ENCODE measurements at places on chromosomes 7 and 10.
A peak's percentile ranks its signal among the peaks of the same experiment; 100 is the strongest.

DNA sequence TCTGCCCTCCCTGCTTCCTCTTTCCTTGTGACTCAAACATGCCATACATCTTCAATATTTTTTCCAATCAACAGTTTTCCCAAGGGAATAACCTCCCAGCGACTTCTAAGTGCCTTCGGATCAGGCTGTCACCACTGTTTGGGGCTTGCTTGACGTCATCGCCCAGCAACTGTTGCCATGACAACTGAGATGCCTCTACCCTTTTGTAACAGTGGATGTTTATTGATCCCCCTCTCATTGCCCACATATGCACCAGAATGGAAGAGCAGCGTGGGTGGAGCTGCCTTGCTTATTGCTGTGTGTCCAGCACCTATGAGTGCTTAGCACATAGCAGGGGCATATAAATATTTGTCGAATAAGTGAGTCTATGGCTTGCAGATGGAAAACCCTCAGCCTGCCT is 14.4 kb downstream of the FFAR4 start:
- DNase-seq: peak; percentile 55

DNA sequence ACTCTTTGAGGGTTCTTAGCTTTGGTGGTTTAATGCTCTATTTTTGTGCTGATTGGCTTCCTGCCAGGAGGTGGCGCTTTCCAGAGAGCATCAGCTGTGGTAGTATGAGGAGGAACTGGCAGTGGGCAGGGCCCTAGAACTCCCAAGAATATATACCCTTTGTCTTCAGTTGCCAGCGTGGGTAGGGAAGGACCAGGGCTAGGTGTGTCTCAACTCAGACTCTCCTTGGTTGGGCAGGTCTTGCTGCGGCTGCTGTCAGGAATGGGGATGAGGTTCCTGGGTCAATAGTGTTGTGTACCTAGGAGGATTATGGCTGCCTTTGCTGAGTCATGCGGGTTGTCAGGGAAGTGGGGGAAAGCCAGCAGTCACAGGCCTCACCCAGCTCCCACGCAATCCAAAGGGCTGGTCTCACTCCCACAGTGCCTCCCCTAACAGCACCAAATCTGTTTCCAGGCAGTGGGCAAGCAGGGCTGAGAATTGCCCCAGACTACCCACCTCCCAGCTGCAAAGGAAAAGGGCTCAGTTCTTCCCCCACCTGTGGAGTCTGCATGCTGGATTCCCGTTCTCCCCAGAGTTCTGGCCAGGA is 191.5 kb downstream of the PHTF2 start:
- peak; percentile 35 for DNase-seq

GRCh38 chr7:93409324-93409723 is 165.2 kb downstream of the CALCR start:
- no peak for DNase-seq

DNA sequence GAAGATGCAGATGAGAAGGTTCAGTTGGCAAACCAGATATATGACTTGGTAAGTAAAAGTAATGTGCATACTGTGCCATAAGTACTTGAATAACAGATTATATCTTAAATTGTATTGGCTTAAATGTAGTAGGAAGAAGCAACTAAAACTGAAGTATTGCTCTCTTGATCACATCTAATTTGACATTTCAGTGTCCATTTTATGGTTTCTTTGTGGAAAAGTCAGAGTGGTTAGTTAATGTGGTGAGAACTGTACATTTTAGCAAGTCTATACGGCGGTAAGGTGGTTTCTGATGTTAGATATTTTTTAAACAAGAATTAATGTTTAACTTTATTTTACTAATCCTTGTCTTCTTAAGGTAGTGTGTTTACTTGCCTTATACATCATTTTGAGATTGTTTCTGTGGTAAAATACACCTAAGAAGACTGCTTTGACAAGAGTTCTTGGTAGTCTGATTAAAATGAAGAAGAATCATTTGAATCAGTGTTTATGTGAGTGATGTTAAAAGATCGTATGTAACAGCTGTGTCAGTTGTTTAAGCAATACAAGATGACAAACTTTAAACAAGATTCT is 5.1 kb downstream of the ING3 start:
- DNase-seq: no peak

DNA sequence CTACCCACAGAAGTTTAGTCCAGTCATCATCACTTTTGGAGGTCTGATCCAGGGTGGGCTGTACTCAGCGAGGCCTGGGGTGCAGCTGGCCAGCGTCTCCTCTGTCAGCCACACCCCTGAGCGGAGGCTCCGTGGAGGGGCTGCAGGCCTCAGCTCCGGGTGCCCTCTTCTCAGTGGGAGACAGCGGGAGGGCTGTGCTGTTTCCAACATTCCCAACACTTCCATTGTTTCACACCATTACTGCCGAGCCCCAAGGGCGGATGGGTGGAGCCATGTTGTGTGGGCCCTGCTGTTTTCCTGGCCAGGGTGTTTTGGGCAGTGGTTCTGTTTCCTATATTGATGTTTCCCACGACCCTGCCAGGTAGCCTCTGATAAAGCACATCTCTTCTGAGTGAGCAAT is 95.0 kb downstream of the MKI67 start:
- no peak for DNase-seq

- peak; percentile 32 for DNase-seq
Observed at GRCh38 chr7:153432063-153432462, 620.1 kb upstream of the DPP6 start.

DNA sequence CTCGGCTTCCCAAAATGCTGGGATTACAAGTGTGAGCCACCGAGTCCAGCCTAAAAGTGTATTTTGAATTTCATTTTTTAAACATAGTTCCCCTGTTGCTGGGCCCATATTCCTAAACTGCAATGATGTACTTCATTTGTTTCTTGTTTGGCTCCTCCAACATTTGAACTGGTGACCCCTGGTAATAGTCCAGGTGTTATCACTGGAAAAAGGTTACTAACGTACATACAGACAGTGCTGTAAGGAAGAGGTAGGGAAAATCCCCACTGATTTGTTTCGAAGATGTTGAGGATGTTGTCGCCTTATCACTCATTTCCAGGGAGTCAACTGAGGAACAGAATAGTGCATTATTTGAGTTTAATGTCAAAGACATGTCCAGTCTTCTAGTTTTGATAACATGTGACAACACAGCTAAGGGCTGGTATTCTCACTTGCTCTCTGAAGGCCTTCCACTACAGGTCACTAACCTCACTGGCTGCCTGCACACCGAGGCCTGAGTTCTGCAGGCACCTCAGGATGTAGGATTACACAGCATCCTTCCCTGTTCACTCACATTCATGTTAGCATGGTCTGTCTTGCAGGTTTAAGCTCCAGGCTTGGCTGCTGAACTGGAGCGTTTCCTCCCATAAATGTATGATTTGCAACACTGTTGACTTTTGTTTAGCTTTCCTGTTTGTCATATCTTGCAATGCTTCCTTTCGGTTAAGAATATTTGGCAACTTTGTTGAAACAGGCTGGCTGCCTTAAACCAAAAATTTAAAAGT is 362.8 kb downstream of the INHBA start:
- DNase-seq: no peak

- DNase-seq: no peak
Observed at GRCh38 chr10:2688958-2689357, 378.4 kb upstream of the PFKP start.

DNA sequence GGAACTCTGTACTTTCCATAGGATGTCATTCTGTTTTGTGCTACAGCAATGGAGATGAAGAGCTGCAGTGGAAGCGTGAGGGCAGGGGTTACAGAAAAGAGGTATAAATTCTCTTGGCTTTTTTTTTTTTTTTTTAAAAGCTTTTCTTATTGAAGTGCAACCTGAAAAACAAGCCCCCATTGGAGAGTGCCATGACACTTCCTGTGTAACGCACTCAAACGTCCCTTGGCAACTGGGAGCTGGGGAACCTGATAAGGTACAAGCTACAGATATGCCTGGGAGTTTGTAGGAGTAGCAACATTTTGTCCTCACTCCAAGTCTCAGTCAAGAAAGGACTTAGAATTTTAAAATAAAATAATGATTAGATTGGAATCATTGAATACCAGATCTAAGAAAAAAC is 512.1 kb downstream of the RPS24 start:
- no peak for DNase-seq

GRCh38 chr7:135692055-135692454 is 29.7 kb downstream of the STMP1 start:
- DNase-seq: no peak

DNA sequence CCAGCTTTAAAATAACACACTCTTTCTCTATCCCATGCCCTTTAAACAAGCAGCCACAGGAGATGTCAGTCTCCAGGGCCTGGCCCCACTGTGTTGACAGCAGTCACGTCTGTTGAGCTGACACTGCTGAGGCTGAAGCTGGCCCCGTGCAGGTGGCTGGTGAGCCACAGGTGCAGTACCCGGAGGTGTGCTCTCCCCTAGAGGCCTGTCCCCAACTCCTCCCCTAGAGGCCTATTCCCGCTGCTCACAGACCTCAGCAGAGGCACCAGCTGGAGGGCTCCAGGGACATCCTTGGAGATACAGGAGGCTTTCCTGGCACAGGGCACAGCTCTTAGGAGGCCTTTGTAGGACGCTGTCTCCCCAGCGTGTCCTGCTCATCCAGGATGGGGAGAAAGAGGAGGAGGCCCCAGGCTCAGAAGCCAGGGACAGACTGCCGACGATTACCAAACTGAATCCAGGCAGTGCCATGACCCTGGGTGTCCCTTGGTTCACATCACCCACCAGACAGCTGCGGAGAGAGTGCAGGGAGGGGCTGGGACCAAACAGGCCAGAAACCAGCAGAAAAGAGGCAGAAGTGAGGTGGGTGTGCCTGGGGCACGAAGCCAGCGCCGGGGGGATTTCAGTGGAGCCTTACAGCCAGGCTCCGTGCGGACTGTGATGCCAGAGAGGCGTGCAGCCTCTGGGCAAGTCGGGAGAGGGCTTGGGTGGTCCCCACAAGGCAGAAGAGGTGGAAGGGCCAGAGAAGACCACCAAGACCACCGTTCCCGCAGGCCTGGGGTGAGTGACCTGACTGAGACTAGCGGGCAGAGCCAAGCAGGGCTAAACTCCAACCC is 18.5 kb upstream of the TTYH3 start:
- no peak for DNase-seq

- no peak for DNase-seq
Observed at GRCh38 chr10:121832647-121833046, 95.2 kb downstream of the ATE1 start.

DNA sequence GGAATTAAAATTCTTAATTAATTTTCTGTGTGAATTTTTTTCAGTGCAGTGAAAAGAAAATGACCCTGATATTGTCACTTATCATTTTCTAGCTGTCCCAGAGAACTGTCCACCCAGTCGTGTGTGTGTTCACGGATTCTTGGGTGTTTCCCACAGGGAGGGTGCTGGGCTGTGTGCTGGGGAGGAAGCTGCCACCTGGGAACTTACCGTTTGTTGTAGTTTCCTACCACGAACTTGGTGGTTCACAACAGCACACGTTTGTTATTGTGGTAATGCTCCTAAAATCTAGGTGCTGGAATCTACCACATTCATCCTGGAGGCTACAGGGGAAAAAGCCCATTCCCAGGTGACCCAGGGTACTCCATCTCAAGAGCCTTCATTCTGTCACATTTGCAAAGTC is 276.1 kb downstream of the GLRX3 start:
- DNase-seq: no peak

DNA sequence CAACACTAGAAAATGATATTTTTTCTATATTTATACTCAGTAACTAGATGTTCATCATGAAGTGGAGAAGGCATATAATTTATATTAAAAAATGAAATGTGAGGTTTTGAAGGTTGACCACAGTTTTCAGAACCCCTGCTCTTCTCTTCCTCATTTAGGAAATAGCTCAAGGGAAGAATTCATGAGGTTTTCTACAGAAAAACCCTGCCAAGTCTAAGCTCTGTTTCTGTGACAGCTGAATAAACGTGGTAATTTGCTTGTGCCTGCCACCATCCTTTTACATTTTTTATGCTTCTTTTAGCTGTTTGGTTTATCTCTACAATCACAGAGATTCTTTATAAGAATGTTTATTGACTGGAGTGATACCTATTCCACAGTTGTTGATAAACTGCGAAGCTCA is 630.3 kb upstream of the POT1 start:
- DNase-seq: no peak

DNA sequence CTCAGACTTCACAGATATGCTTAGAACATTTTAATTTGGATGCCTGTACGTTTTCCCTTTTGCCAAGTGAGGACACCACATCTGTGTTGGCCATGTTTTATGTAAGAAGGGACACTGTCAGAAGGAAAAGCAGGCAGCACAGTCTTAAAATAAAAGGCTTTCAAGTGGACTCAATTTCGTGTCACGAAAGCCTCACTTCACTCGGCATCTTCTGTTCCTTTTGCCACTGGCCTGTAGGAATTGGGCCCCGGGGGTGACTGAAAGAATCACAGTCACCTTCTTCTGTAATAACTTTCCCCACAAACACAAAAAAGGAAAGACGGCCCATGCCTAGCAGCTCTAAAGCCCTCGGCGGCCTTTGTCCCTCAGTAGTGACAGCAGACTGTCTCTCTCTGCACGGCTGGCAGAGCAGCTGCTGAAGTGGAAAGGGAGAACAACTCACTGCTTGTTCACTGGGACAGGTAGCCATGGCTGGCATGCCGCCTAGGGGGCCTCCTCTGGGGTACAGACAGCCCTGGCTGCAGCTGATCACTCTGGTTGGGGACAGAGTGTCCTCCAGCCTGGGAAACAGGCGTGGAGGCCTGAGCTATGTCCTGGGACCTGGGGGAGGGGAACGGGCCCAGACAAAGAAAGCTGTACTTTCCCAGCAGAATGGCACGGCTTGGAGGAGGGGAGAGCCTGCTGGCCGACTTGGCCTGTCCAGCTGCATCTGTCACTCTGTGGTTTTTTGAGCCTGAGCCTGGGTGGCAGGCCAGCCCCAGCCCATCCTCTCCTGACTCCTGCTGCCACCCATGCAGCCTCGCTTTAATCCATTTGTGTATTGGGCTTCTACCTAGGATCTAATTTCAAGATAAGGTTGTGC is 4.4 kb downstream of the RASSF4 start:
- DNase-seq: no peak

- no peak for DNase-seq
Observed at GRCh38 chr7:26278770-26279169, 12.9 kb upstream of the SNX10 start.

DNA sequence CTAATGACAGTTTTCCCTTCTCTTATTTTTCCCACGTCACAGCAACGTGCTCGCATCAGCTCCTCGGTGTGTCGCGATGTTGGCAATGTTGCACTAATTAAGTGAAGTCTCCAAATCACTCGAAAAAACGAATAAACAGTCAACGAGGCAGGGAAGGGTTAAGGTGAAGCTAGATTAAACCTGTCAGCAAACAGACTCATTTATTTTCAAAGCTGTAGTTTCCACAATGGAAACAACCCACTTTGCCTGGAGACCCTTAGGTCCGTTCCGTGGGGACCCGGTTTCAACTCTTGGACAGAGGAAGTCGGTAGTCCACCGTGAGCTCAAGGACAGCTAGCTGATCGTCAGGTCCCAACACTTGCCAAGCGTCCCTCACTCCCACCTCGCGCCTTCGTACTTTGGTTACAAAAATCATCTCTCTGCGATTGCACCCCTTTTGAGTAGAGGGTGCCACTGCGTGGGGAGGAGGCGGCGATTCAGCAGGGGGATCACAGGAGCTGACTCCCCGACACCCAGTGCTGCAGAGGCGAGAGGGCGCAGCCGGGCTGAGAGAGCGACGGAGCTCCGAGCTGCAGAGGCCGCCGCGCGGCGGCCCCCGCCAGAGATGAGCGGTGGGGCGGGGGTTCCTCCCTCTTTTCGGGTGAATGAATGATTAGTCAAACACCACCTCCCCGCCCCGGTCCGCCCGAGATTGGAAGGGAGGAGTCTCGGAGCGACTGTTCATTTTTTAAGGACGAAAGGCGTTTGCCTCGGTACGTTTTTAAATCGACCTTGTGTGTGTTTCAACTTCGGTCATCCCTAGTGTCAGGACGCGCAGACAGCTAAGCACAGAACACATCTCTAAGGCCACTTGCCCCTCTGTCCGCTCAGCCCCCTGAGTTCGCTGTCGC is 1.3 kb upstream of the BMPER start:
- peak; percentile 46 for DNase-seq

Measured in NT2/D1 (cell line).